ENCODE measurements at places on chromosomes 1 and 21.

DNA sequence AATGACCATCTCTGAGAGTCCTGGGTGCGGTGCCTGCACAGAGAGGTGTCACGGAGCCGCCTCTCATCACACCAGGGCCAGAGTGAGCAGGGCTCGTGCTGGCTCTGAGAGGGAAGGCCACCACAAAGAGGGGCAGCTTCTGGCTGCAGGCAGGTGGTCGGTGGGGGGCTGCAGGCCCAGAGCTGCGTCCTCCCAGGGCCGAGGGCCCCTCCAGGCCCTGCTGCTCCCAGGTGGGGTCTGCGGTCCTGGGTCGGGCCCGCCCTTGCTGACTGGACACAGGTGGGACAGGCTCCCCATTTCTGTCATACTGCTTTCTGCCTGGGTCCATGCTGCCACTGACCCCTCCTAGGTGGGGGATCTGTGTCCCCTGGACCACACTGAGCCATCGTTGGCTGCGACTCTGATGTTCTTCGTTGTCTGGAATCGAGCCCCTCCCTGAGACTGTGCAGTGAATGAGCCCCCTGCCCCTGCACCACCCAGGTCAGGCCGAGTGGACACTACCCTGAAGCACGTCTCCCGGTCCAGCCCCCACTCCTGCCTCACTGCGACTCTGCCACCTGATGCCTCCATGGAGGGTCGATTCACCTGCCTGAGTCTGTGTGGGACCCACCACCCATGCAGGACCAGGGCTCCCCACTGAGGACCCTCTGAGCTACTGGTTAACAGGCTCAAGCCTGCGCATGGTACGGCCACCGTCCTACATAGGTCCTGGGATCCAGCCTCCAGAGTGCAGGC, 332.0 kb upstream of the VAMP3 start:
- no peak for DNase-seq

DNA sequence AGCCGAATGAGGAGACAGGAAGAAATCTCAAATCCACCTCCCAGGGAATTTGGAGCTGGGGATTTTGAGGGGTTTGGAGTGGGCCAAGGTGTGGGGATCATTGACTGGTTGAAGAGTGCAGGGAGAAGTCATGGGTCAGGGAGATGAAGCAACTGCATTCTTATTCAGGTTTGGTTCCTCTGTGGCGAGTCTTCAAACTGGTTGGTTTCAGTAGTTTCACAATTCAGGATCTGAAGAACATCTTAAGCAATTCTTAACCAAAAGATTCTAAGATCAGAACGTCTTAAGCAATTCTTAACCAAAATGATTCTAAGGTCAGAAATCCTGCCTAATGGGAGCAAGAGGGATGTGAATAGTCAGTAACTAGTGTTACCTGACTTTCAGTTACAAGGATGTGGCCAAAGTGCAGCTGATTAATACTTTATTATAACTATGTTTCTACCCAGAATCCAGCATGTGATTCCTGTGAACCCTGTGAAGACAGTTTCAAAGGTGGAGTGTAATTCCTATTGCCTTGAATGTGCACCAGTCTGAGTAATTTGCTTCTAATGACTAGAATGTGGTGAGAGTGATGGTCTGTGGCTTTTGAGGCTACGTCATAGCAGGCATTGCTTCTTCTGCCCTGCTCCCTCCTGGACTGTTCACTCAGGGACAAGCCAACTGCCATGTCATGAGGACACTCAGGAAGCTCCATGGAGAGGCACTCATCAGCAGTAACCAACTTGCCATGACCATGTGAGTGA, 61.2 kb downstream of the OLFML3 start:
- DNase-seq: no peak

- DNase-seq: no peak
Observed at GRCh38 chr1:200869753-200870391, 2.9 kb upstream of the GPR25 start.

- DNase-seq: no peak
Observed at GRCh38 chr1:20494609-20495311, 8.8 kb upstream of the CAMK2N1 start.

- DNase-seq: no peak
Observed at GRCh38 chr1:12165342-12165741, 1.4 kb upstream of the TNFRSF1B start.

GRCh38 chr1:3368711-3369445, 85.6 kb upstream of the ARHGEF16 start:
- no peak for DNase-seq

- DNase-seq: no peak
Observed at GRCh38 chr1:150622303-150622975, 7.0 kb downstream of the ENSA start.

DNA sequence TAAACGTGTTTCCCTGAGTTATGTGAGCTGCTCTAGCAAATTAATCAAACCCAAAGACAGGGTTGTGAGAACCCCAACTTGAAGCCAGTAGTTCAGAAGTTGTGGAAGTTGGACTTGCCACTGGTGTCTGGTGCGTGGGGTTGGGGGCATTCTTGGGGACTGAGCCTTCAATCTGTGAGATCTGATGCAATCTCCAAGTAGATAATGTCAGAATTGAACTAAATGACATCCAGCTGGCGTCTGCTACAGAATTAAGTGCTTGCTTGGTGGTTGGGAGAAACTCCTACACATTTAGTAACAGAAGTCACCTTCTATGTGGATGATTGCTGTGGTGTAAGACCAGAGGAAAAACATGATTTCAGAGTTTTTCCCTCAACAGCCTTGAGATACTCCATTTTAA, 207.4 kb downstream of the FGGY start:
- no peak for DNase-seq

- no peak for DNase-seq
Observed at GRCh38 chr1:94178901-94179300, 58.0 kb upstream of the ABCA4 start.

GRCh38 chr1:170471398-170472053, 60.4 kb upstream of the GORAB start:
- no peak for DNase-seq

Measured in Caki2 (cell line).